ENCODE measurements at places on chromosomes 11 and 22.
A peak's percentile ranks its signal among the peaks of the same experiment; 100 is the strongest.

DNA sequence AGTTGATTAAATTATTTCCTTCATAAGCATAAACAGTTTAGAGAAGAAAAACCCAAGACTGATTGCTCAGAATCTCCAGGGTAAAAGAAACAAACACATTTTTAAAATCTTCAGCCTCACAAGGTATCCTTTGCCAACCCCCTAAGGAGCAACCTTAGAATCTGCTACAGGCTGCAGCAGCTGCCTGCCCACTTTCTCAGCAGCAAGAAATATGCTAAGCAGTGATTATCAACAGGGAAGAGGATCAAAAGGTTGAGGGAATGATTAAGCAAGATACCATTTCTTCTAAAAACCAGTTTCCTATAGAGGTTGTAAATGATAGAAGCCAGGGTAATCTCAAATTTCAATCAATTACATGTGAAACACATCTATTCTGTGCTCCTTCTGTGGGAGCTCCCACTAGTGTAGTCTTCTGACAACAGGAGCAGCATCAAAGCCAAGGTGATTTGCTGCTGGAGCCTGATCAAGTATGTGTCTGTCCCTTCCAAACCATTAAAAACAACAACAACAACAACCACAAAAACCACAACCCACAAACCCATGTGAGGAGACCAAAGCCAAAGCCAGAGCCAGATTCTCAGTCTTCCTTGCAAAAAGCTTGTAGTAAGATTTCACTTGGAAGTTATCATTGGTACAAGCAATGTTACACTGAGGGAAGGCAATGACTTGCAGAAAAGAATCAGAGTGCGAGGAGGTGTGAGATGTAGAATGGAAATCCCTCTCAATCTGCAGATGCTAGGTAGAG is 761.2 kb downstream of the DLG2 start:
- no peak for DNase-seq

DNA sequence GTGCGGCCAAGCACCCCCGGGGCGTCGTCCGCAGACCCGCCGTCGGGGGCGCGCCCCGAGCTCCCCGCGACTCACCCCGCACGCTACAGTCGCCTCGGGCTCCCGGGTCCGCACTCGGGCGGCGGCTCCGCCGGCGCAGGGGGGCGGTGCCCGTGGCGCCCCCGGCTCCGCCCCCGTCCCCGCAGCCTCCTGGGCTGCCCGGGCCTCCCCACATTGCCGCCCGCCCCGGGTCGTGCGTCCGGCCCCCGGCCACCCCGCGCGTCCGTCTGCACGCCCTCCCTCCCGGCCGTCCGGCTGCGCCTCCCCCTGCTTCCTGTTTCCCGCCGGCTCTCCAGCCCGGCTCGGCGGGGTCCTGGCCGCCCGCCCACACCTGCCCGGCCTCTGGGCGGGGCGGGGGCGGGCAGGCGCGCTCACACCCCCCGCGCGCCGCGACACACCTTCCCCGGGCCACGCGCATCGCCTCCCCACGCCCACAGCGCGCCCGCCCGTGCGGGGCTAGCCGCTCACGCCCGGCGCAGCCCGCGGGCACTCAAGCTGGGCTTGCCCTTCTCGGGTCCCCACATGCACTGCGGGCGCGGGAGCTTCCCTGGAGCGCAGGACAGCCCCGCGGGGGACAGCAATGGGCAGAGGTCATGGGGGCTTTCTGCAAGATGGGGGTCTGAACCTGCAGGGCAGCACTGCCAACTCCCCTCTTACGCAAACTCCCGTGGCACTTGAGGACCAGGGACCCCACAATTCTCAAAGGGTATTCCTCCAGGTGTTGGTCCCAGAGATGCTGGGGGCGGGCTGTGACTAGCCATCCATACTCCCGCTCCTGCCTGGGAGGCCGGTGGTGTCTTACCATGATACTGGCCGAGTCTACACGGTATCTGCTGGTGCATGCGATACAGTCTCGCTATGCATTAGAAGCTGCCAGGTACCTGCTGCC is at the start of gene CARD10:
Gene CARD10, minus strand, starts transcription at position 148 of the 928 bp plus-strand sequence. CDS start 215 bp downstream, outside the sequence.
- no peak for DNase-seq

GRCh38 chr11:82927264-82927880 is 25.8 kb downstream of the DDIAS start:
- DNase-seq: peak; percentile 16

GRCh38 chr11:28460348-28460747 is 352.2 kb downstream of the METTL15 start:
- DNase-seq: no peak

DNA sequence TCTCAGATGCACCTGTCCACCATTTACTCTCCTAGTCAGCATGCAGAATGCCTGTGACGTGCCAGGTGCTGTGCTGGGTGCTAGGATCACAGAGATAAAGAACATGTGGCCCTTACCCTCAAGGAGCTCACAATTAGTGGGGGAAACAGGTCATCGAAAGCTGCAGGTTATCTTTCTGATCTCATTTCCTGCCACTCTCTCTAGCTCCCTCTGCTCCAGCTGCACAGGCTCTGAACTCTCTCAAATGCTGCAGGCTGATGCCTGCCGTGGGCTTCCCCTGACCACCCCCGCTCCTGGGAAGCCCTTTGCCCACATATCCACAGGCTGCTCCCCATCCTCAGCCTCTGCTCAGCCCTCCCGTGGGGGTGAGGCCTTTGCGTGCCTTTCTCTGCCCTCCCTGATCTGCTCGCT is 29.6 kb downstream of the SHANK3 start:
- DNase-seq: no peak

DNA sequence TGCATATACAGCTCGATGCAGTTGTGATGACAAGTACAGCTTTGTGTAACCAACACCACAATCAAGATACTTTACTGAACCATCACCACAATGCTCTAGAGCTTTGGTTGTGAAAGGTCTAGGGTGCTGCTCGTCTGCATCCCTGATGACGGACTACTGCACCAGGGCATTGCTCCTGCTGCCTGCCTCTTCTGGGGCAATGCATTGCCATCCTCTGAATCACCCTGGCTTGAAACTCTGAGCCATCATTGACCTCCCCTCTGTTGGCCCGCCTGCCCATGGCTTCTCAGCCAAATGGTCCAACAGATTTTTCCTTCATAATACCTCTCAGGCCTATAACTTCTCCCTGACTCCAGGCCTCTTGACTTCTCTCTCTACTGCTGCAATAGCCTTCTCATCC is 77.4 kb upstream of the CSNK2A3 start:
- no peak for DNase-seq

- DNase-seq: no peak
Observed at GRCh38 chr11:16669799-16670415, 68.5 kb upstream of the C11orf58 start.

- DNase-seq: no peak
Observed at GRCh38 chr11:35389897-35390465, 29.4 kb downstream of the SLC1A2 start.

- DNase-seq: no peak
Observed at GRCh38 chr22:47045691-47046410, 283.4 kb downstream of the TBC1D22A start.

- no peak for DNase-seq
Observed at GRCh38 chr11:30859669-30860068, 273.5 kb upstream of the MPPED2 start.

DNA sequence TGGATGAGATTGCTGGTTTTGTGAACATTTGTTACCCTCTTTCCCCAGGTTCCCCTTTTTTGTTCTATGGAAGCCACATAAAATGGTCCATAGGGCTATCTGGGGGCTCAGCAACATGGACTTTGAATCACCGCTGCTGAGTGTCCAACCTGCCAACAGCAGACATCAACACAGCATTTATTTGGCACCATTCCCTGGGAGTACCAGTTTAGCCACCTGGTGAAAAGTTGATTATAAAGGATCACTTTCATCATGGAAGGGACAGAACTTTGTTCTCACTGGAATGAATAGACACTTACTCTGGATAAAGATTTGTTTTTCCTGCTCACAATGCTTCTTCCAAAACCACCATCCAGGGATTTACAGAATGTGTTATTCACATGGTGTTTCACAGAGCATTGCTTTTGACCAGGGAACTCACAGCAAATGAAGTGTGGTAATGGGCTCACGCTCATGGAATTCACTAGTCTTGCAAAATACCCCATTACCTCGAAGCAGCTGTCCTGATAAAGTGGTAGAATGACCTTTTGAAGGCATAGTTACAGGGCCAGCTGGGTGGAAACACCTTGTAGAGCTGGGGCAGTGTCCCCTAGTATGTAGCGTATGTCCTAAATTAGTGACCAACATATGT is 43.9 kb downstream of the ADM start:
- DNase-seq: no peak

DNA sequence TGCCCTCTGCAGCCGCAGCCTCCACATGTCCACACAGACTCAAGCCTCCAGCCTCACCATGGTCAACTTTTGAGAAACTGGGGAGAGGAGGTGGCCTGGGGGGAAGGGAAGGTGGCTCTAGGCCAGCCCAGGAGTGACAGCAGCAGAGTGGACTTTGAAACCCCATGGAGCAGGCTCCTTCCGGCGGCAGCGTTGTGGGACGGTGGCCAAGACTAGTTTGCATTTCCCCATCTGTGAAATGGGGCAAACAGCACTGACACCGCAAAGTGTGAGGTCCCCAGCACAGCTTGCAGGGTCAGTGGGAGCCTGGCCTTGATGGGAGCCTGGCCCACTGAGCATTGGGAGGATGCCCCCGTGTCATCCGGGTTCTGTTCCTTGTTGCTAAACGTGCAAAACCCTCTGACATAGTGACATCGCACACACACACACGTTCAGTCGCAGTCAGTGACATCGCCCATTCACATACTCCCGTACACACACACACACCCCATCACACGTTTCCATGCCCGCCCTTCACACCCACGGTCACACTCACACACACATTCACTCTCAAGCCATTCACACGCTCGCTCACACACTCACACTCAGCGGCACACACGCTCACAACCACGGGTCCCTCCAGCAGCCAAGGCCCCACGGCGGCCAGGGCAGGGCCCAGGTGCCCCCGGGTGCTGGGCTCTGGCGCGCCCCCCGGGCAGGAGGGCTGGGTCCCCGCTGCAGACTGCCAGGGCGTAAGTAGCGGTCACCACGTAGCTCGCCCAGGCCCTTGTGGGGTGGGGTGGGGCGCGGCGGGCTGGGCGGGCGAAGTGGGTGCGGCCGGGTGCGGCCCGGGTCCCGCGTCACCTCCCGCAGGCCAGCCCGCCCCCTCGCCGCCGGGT is 585 bp downstream of the CYB5R3 start:
- DNase-seq: no peak

Data from GF-D8 (cell line).